ENCODE measurements at places on chromosomes 12 and 14.

DNA sequence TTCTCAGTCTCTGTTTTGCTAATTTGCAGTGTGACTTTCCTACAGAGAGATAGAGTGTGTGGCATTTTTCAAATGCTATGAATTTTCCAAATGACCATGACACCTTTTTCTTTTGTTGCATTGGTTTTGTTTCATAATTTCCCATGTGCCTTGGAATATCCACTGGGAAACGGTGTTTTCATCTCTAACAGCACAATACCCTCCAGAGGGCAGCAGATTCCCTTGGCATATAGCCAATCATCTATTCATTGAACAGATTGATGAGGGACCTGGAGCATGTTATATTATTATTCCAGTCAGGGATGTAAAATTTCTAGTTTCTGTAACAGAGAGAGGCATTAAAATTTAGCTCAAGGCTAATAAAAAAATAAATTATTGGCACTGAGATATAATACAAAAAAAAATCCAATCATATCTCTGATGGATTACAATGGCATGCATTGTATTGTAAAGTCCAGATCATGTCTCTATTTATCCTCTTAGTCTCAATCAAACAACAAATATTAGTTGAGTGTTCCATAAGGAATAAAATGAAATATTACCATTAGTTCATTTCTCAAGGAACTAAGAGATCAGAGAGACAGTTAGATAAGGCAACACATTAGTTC is 29.6 kb upstream of the NTN4 start:
- DNase-seq = no peak

DNA sequence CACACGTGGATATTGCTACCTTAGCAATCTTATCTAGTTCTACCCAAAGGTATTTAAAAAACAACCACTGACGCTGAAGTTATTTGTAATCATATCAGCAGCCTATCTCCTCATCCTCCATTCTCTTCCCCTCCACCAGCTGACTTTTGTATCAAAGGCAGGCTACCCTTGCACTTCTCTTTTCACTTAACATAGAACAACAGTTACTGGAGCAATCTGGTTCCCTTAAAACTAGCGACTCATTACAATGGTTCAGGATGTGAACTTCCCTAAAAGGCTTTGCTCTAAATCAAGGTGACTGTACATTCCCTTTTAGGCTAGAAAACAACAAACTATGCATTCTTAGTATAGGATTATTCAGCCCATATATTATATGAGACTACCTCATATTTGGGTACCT is 404.7 kb downstream of the APAF1 start:
- DNase-seq = no peak

GRCh38 chr14:100453930-100454329 is 130.8 kb downstream of the SLC25A47 start:
- DNase-seq = no peak

- DNase-seq = no peak
Observed at GRCh38 chr12:62737188-62737587, 197.8 kb downstream of the PPM1H start.

- no peak for DNase-seq
Observed at GRCh38 chr12:102435827-102436436, 44.4 kb downstream of the IGF1 start.

DNA sequence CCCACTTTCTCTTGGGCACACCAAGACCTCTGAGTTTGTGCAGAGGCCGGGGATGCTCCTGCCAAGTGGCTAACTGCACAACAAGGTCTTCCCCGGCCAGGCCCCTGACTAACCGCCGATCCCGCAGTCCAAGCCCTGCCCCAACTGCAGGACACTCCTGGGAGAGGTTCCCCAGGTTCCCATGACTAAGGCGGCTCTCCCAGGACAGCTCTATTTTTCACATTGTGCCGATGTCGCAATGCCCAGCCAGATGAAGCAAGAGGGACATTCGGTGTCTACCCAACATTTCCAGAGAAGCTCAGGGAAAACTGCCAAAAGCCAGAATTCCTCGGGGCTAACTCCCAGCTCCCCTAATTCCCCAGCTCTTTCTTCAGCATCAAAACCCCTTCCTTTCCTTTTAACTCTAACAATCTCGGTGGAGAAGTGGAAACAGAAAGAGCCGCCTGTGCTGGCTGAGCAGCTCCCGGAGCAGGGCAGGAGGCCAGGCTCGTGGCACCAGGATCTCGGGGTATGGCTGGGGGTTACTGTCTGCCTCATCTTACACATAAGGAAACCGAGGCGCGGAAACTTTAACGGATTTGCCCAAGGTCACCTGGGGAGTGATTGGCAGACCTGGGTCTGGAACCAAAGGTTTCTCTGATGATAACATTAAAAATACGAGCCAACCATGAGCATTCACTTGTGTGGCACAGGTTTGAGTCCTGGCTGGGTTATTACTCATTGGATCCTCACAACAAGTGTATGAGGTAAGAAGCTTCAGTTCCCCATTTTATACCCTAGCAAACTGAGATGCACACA is 318.2 kb downstream of the BCL11B start:
- no peak for DNase-seq

DNA sequence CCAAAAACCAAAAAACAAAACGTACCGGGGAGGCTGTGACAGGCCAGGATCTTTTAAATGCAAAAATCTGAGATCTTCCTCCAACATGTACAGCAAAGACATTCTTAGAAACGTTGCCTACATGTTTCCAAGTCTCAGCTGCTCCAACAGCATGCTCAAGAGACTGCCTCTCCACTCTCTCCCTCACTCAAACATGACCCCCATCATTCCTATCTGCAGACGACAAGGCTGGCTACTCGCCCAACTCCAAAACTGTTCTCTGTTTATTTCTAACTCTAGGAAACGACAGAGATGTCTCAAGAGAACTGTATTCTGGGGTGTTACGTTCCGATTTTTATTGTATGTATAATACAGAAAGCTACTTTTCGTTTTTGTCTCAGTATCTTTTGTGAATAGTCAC is 57.5 kb upstream of the TMCC3 start:
- DNase-seq = no peak

DNA sequence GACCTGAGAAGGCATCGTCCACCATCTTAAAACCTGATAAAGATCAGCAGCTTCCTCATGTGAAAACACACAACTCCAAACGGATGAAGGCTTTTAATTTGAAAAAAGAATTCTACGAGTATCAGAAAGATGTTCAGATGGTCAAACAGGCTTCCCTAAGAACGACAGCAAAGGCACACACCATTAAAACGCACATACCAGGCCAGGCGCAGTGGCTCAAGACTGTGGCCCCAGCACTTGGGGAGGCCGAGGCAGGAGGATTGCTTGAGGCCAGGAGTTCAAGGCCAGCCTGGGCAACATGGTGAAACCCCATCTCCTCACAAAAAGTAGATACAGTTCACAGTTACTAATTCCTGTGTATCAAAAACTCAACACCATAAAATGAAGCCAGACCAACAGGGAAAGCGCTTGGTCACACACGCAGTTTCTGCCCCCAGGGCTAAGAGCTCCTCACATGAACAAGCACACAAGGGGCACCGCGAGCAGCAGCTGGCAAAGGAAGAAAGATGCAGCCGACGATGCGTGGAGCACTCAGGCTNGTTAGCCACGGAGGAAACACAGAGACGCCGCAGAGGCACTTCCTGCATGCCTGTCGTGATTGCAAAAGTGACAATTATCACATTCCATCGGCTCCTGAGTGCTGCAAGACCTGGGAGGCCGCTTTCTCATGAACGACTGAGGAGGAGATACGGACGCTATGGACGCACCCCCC is 78.0 kb downstream of the NOC4L start:
- DNase-seq = no peak

GRCh38 chr12:116448165-116448739 is 110.9 kb upstream of the MAP1LC3B2 start:
- no peak for DNase-seq

- no peak for DNase-seq
Observed at GRCh38 chr12:104219361-104219892, 3.8 kb downstream of the TXNRD1 start.

DNA sequence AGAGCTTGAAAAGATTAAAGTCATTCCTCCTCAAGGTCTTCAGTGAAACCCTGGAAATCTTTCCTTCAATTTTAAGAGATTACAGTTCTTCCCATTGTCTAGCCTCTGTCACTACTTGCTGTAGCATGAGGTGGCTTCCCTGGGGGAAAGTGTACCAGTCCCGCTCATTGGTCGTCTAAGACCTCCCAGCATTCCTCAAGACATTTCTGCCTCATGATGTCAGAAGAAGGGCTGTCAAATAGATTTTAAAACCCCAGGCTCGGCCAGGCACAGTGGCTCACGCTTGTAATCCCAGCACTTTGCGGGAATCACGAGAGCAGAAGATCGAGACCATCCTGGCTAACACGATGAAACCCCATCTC is 46.7 kb downstream of the SMUG1 start:
- DNase-seq = no peak

DNA sequence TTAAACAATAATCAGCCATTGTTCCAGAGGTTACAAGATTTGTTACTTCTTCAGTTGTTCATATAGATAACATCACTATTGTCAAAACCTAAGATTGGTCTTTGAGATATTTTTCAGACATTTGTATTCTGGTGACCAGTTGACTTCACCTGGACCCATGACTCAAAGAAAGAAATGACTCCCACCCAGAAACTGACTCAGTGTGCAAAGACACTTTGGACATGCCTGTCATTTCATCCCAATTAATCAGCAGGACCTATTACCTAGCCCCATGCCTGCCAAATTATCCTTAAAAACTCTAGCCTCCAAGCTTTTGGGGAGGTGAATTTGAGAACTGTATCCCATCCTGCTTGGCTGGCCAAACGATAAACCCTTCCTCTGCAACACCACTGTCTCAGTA is 27.7 kb upstream of the TSPAN11 start:
- DNase-seq = no peak

GRCh38 chr12:9851050-9851449 is 18.1 kb downstream of the CLEC2B start:
- DNase-seq = no peak

GRCh38 chr14:36059531-36059930 is 117.0 kb downstream of the PTCSC3 start:
- no peak for DNase-seq

- DNase-seq = no peak
Observed at GRCh38 chr12:119665164-119665929, 2.6 kb upstream of the PRKAB1 start.

DNA sequence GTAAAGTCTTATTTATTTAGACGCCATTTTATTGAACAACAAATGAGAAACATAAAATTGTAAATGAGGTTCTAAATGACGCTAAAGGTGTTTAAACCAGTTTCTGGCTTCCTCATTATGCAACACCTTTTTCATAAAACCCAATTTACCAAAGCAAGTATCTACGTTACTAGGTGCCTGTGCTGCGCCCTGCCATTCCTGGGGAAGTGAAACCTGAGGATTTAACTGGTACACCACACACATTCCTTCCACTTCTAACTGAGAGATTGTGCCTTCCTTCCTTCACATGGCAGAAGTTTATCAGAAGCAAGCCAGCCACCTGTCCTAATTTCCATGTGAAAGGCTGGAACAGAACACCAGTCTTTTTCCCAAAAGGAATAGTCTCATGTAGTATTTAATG is 40.3 kb upstream of the GCH1 start:
- no peak for DNase-seq

GRCh38 chr12:1692226-1692625 is 1.4 kb downstream of the ADIPOR2 start:
- no peak for DNase-seq

DNA sequence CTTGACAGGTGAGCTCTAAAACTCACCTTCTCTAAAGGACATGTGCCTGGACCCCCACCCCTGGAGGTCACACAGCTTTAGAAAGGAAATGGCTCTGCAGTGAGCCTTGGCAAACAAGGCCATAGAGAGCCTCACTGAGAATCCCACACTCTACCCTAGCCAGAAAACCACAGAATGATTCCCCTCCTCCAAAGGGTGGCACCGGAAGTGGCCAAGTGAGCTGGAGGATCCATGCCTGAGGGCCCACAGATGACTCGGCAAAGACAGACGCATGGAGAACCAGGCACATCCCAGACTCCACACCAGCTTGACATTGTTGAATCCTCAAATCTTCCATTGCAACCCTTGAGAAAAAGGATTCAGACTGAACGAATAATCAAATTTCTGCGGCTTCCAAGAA is 54.2 kb upstream of the PTHLH start:
- DNase-seq = no peak

- DNase-seq = no peak
Observed at GRCh38 chr14:75249958-75250336, 28.7 kb upstream of the FOS start.

DNA sequence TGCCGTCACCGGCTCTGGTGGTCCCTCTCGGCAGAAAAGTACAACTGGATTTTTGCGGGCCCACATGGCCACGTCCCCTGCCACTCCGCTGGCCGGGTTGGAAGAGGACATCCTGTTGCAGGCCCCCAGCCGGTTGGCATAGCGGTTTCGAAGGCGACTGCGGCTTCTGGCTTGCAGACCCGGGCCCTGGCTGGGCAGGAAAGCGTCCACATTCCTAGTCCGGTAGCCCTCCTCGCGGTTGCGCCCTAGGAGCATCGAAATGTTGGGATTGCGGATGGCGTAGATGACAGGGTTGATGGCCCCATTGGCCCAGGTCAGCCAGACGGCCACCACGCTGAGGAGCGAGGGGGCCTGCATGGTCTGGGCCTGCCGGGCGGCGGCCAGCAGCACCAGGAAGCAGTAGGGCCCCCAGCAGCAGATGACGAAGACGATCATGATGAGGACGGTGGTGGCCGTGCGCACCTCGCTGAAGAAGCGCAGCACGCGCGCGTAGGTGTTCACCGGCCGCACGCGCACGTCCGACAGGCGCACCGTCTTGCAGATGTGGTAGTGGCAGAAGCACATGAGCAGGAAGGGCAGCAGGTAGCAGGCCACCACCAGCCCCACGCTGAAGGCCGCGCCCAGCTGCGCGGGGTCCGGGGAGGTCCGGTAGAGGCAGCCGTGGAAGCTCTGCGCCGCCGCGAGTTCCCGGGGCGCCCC is 1.2 kb downstream of the GPR135 start:
- peak; percentile 20 for DNase-seq

GRCh38 chr12:118103201-118103600 is 610 bp downstream of the VSIG10 start:
- no peak for DNase-seq

DNA sequence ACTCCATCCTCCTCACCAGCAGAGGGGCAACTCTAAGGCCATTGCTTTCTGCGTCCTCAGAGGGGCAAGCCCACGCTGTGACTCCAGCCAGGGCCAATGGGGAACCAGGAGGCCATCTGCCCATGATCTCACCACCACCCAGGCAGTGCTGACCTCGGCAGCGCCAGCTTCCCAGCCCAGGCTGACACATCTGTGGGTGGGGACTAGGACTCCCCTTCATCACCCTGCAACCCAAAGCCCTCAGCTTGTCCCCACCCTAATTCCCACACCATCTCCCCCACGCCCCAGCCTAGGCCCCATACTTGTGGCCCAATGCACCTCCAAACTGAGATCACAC is 58.6 kb downstream of the VWF start:
- no peak for DNase-seq

GRCh38 chr12:111041091-111041490 is 120.7 kb upstream of the MYL2 start:
- no peak for DNase-seq

GRCh38 chr14:69037790-69038454 is 58.8 kb upstream of the ACTN1 start:
- DNase-seq = no peak

GRCh38 chr14:34179727-34180126 is 228.9 kb upstream of the EGLN3 start:
- no peak for DNase-seq

- DNase-seq = no peak
Observed at GRCh38 chr12:8734873-8735381, 37.1 kb downstream of the RIMKLB start.

Measured in stimulated activated CD8-positive, alpha-beta memory T cell treated with anti-CD3 and anti-CD28 coated beads, Interleukin-15, amount 100 ng/mL, for 24 hours (primary cell).